Heart right ventricle (tissue), 16 donors: ENCODE measurements at places on chromosomes 5 and 9. TPM values are rescaled to one million over a fixed set of nuclear protein-coding genes. Genes with fewer than 3 reads are reported as not detected.

The CDH18 gene
- polyA plus RNA-seq: not detected

DNA sequence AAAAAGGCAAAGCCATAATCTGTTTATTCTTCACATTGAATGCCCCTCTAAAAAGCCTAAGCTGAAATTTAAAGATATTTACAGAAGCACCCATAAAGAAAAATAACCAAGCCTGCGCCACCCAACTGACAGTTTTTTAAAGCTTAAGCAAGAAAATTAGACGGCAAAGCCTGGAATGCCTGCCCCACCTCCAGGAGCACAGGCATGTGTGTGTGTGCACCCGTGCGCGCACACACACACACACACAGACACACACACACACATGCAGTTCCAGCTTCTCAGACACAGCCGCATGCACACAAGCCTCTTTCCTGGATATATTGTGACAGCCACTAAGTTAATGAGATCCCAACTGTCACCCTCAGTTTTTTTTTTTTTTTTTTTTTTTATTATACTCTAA, 88.2 kb downstream of the FRMD3 start:
- no peak for DNase-seq

- DNase-seq: no peak
These were observed 13.7 kb upstream of the STOM start for GRCh38 chr9:121383715-121384114.

The PCDH1 gene
- 16.2 TPM for polyA plus RNA-seq

GRCh38 chr9:102534031-102534430, 461.1 kb upstream of the CYLC2 start:
- no peak for DNase-seq

DNA sequence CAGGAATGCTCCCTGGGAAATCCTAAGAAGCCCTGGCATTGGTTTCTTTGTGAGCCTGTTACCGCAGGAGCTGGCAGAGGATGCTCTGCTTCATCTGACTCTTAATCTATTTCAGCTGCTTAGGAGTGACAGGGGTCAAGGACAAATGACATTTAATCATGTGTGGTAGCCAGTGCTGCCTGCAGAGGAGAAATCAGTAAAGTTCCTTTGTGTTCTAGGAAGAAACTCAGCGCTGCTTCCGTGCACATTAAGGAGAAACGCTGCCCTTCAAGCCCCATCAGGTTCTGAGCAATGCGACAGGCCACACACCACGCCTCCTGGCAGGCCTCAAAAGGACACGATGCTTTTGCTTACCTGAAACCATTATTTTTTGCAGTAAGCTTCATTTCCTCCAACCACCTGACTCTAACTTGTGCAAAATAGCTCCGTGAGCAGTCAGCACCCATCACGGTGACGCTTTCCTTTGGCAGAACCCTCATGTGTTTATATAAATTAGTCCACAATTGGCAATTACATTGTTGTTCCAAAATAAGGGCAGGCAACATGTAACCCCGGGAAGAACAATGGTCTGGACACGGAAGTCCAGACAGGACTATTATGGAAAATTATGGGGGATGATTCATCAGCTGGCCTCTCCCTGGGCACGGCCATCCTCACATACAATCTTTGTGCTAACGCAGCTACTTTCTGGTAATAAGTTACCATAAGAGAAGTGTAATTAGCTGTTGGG, 387.9 kb upstream of the DAP start:
- no peak for DNase-seq

- DNase-seq: no peak
These were observed 410.4 kb upstream of the MPDZ start for GRCh38 chr9:13689925-13690324.

The SPATA31C1 gene
- not detected for polyA plus RNA-seq

- no peak for DNase-seq
These were observed 45.9 kb upstream of the APC start for GRCh38 chr5:112691758-112692157.

GRCh38 chr5:67182301-67182790, 14.3 kb downstream of the CD180 start:
- DNase-seq: peak; percentile 34

GRCh38 chr5:136768457-136768856, 403.1 kb upstream of the TRPC7 start:
- DNase-seq: no peak

DNA sequence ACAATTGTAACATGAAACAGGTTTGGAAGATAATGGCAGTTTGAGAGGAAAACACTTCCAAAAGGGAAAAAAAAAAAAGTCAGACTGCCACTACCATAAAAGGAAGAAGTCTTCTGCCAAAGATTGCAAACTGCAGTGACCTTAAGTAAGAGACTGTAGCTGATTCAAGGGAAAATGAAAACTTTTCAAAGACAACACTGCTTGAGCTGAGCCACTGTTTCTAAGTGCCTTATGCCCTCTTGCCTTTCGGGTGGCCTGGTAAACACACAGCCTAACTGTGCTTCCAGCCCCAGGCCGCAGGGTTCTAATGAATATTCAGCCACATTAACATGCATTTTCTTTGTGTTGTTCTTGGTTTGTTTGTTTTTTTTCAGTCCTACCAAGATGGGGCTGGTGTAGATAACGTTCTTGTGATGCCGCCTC, 354.6 kb downstream of the BNC2 start:
- no peak for DNase-seq

The CCIN gene
- polyA plus RNA-seq: not detected

DNA sequence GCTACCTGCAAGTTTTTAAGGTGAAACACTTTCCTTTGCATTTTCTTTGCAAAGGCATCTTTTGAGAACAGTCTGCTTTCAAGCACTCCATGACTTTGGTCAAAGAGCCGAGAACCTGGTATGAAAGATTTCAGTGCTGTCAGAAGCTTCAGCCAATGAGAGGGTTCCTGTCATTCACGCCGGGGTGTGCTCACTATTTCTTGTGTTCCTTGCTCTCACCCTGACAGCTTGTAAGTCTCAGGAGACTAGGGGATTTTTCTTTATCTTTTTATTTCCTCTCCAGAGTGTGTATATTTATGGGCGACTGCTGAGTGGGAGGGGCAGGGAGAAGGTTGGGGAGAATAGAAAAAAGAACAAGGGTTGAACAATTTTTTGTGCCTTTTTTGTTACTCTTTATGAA, 334.0 kb downstream of the PSAT1 start:
- no peak for DNase-seq

GRCh38 chr5:9409413-9409960, 136.4 kb downstream of the SEMA5A start:
- DNase-seq: no peak

DNA sequence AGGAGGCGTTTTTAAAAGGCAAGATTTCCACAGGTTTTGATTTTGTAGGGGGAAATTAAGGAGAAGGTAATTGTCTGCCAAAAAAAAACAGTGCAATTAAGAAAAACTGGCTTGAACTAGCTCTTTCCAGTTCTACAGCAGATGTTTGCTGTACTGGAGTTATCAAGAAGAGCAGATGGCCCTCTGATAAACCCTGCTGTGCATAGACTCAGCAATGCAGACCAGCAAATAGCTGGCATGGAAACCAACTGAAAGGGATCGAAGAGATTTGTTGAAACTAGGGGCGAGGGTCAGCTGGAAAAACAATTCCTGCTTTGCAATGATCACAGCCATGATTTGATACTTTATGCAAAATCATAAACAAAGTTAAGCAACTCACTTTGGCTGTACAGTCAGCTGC, 17.8 kb upstream of the BHMT start:
- no peak for DNase-seq

DNA sequence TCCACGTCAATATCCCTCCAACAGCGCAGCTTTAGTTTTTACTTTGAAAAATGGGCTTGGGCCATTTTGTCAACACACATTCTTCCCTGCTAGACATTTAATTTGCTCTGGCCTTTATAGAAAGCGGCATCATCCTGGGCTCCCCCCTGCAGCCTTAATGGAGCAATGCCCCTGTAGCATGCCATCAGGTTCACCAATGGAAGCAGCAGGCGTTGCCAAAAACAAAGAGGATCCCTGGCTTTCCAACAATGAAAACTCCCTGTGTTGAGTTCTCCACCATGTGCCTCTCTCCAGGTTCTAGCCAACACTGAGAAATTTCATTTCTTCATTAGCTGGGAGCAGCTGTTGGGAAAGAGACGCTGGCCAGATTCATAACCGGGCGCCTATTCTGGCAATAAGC, 139.5 kb downstream of the ZNF622 start:
- DNase-seq: no peak

DNA sequence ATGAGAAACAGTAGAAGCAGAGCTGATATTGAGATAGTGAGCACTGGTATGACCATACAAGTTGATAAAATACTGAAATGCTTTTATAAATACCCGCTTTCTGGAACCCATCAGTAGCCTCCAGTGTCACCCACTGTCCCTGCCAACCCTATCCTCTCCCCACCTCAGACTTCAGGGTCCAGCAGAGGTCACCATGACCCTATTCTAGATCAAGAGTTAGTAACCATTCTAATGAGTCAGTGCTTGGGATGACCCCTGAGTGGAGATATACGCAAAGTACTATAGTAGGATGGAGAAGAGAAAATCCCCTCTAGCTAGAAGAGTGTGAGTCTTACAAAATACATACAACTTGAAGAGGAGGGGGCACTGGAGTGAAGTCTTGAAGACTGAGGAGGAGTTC, 297.9 kb upstream of the BRINP1 start:
- no peak for DNase-seq

DNA sequence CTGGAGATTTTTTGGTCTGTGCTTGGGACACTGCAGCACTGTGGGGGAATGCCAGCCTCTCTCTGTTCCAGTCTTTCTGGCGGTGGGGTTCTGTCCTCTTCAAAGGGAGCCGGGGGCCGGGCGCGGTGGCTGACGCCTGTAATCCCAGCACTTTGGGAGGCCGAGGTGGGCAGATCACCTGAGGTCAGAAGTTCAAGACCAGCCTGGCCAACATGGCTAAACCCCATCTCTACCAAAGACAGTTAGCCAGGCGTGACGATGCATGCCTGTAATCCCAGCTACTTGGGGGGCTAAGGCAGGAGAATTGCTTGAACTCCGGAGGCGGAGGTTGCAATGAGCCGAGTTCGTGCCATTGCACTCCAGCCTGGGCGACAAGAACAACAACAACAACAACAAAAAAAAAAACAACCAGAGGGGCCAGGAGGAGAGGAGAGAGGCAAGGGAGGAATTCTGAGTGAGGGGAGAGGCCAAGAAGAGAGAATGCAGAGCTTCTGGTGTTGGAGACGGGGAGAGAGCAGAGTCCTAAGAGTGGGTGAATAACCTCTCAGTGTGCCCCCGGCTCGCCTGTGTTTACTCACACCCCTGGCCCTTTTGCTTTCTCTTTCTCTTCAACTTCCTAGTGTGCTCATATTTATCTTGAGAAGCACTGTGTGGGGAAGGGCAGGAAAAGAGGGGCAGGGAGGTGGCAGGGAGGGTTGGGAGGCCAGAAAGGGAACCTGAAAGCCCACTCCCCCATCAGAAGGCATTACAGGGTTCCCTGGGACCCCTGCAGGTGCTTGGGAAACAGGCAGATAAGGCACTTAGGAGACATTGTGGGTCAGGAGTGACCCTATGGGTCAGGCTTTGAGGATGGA, 3.2 kb upstream of the SET start:
- no peak for DNase-seq

The ISL1 gene
- not detected for polyA plus RNA-seq

DNA sequence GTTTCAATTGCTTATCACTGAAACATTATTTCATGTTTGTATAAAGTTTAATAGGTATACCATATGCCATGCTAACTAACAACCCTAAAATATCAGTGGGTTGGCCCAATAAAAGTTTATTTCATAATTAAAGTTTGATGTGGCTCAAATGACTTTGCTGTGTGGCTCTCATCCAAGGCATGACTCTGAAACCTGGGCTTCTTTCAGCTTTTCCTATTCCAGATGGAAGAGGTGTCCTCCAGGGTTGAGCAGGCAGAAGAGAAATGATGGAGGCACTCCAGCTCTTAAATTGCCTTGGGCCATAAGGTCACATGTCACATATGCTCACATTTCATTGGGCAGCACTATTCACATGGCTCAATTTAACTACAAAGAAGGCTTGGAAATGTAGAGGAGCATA, 101.9 kb downstream of the MACIR start:
- DNase-seq: no peak

GRCh38 chr9:7216004-7216841, 458.4 kb downstream of the KDM4C start:
- no peak for DNase-seq
